ENCODE measurements at places on chromosomes 12 and 14.

- DNase-seq: no peak
These were observed 1308.6 kb downstream of the FSCB start for GRCh38 chr14:43198465-43198864.

GRCh38 chr12:3202734-3203446 is 125.7 kb downstream of the TSPAN9 start:
- DNase-seq: peak; percentile 75

DNA sequence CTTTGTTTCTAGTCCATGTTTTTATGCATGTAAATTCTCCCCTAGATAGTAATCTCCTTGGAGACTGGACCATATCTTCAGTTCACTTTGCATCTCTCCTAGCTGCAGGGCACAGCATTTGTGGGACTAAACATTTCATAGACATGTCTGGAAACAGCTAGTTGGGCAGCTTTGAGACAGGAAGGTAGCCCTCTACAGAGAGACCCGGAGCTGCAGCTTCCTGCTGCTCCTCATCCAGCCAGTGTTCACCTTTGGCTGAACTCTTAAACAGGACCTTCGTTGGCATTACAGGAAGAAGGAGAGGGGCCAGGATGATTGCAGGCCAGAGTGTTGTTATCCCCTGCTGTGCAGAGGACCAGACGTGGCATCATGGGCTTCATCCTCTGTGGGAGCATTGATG is 52.9 kb downstream of the GNS start:
- no peak for DNase-seq

- DNase-seq: no peak
These were observed 1.6 kb downstream of the CDH24 start for GRCh38 chr14:23055621-23056144.

DNA sequence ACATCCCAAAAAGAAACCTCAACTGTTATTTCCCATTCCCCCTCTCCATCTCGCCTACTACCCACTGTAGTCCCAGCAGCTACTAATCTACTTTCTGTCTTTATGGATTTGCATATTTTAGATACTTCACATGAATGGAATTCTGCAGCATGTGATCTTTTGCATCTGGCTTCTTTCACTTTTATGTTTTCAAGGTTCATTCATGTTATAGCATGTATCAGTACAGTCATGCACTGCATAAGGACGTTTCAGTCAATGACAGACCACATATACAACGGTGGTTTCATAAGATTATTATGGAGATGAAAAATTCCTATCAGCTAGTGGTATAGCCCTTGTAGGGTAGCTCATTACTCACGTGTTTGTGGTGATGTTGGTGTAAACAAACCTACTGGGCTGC is 24.5 kb downstream of the PCNX4 start:
- DNase-seq: no peak

DNA sequence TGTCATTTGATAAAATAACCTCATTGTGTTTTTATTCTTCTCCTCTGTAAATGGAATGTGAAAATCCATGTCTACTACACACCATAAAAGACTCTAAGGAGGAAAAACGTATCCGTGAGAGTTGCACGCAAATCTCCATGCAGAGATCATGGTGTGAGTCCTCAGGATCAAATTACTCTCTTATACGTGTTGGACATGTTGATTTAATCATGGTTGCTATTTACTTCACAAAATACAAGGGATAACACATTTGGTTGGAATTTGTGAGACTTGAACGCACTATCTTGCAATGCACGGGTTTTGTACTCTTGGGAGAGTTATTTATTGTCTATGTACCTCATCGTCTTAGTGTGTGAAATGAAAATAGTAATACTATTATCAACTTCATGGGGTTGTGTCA is 128.0 kb upstream of the RASSF8 start:
- no peak for DNase-seq

DNA sequence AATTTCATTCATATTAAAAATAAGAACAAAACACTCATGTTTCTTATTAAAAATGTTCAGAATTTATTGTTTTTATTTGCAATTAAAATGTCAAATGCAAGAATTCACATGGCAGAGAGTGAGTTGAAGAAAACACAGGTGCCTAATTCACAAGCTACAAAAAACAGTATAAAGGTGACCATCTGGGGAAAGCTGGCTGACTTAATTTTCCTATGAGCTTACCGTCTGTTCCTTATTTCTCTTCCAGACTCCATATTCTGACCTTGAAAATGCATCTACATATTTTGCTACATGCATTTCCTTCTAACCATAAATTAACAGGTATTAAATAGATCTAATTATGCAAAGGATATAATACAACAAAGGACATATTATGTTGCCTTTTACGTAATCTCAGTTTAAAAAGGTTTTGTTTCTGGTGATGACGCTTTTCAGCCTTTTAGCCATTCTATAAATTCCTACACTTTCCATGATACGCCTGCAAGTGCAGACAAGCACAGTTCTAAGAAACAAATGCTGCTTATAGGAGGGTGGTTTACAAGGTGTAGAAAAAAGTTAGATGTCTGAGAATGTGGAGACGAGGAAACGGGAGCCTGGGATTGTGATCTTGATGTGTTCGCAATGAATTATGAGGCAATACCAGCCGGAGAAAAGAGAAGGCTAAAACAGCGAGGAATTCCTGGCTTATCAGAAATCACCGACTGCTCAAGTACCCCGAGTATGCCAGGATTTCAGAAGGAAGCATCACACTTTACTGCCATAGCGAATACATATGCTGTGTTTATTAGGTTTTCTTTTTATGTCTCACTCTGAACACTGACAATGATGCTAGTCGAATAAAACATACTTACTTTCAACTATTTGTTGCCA is 24.6 kb downstream of the LIN7A start:
- DNase-seq: no peak

DNA sequence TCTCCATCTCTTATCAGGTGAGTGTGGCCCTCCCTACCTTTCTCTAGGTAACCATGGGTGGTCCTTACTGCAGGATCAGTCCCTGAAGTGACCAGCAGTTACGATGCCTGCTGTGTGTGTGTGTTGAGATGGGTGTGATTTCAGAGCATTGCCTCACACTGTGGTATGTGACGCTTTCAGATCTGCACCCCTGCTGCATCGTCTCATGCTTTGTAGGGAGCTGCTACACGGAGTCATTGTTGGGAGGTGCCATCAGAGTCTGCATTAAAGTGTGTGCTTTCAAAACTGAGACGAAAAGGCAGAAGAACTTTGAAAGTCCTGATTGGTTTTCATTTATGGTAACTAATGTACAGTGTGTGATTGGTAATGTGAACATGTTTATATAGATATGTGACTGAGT is 150.5 kb downstream of the PELI2 start:
- DNase-seq: no peak

GRCh38 chr12:124681779-124682391 is 114.5 kb upstream of the NCOR2 start:
- no peak for DNase-seq

- DNase-seq: no peak
These were observed 12.6 kb downstream of the EFCAB11 start for GRCh38 chr14:89941830-89942377.

- no peak for DNase-seq
These were observed 61.7 kb downstream of the DGLUCY start for GRCh38 chr14:91175291-91176201.

DNA sequence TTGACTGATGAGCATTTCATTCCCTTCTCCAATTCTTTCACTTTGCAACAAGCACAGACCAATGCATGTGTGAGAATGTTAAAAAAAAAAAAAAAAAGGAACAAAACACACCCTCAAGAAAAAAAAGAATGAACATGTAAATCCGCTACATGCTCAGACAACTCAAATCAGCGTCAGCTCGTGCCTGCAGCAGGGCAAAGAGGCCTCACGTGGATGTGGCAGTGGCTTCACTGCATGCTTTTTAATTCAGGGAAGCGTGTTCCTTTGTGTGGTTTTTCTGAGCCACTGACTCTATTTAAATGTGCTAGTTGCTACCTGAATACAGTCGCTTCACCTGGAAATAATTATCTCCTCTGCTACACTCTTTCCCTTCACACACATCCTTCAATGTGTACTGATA is 55.1 kb downstream of the PPP1R36 start:
- no peak for DNase-seq

- DNase-seq: no peak
These were observed 65.1 kb upstream of the FAM222A start for GRCh38 chr12:109648521-109648920.

GRCh38 chr14:20683125-20683890 is 1.1 kb upstream of the RNASE4 start:
- peak; percentile 55 for DNase-seq

Measured in D341Med (cell line).